ENCODE measurements at places on chromosomes 1 and 21.

DNA sequence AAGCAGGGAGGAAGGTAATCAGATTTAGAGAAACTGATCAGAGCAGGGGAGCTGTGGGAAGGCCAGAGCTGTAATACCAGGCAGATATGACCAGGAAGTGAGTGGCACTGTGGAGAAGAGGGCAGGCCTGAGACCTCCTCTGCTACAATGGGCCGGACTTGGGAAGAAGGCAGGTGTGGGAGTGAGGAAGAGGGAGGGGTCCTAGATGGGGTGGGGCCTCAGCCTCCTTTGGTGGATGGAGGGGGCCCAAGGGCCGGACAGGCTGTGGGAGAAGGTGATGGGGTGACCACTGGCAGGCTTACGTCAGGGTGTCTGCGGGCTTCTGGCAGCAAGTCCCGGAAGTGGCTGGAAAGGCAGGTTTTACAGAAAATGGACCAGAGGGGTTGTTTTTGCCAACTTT, 5.0 kb upstream of the HPCA start:
- DNase-seq = no peak

- no peak for DNase-seq
Observed at GRCh38 chr1:177780096-177780700, 189.7 kb downstream of the SEC16B start.

DNA sequence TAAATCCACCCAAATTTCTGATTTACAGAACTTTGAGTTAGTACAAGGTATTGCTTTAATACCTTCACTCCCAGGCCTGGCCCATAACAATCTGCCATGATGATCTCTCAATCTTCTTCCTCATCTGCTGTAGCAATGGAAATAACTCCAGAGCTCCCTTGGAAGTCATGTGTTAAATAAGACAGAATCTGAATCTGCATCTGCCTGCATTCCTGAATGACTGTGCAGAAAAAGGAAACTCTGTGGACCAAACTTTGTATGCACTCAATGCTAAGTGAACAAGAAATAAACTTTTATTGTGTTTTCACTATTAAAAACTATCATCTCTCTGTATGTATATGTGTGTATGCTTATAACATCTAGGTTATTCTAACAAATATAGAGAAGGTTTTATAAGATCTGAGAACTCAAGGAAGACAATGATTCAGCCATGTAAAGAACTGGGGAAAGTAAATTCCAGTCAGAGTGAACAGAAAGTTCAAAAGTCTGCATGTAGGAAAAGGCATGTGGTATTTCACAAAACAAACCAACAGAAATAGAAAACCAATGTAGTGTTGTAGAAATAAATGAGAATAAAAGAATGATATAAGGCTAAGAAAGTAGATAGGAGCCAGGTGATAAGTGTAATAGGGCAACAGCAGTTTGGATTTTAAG, 390.2 kb downstream of the USH2A start:
- DNase-seq = no peak

GRCh38 chr1:10965546-10966226, 46.8 kb upstream of the TARDBP start:
- DNase-seq = no peak

DNA sequence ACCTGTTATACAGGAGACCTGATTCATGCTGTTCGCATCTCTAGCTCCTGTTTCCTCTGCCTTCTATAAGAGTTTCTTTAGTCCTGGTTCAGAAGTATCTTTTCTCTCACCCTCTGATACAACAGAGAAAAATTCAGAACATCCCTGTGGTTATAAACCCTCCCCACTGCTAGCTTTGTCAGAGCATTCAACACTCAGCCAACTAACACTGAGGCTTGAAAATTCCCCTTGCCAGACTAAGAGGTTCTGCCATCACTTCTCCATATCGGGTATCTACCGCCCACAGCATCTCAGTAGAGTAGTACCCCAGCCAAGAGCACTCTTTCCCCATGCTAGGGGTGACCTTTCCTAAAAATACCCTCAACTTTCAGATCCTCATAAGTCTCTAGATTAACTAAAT, 19.6 kb upstream of the PIK3R3 start:
- DNase-seq = no peak

- no peak for DNase-seq
Observed at GRCh38 chr1:228938537-228938901, 203.2 kb downstream of the RHOU start.

GRCh38 chr1:191851799-191852595, 306.3 kb upstream of the RGS18 start:
- no peak for DNase-seq

- no peak for DNase-seq
Observed at GRCh38 chr1:221397606-221398005, 344.3 kb downstream of the DUSP10 start.

DNA sequence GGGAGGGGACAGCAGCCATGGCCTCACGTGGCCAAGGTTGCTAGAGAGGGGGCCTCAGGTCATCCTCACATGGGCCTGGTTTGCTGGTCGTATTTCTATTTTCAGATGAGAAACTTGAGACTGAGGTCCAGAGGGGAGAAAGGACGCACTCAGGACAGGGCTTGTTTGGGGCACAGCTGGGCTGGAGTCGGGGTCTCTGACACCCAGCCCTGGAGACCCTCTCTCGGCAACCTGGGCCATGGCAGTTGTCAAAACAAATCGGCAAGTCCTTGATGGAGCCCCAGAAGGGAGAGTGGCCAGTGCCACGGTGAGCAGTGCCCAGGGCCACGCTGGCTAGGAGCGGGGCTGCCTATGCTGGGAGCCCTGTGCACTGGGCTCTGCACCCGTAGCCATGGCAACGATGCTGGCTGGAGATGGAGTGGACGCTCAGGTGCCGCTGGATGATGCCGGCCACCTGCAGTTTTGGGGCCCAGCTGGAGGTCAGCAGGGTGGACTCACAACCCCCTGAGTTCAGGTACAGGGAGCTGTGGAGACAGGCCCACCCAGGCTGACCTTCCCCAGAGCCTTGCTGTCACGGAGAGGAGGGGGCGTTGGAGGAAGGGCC, 11.1 kb downstream of the LRRC3 start:
- DNase-seq = no peak

DNA sequence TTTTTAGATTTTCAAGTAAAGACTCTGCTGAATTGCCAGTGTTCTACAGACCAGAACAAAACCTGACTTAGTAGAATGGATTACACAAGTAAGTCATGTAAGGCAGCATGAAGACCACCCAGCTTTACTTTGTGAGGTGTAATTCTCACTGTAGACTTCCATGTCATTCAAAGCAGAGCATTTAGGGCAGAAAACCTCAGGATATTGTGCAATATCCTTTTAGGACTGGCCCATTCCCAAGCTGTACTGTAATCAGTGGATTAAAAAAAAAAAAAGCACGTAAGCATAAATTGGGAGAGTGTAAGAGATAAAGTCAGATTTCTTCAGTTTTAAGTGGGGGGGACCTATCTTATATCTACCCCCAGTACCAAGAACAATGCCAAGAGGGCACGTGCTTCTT, 380.5 kb upstream of the PRMT6 start:
- no peak for DNase-seq

Data from stimulated activated CD8-positive, alpha-beta memory T cell treated with anti-CD3 and anti-CD28 coated beads, Interleukin-15, amount 100 ng/mL, for 24 hours (primary cell).